ENCODE measurements at places on chromosomes 6 and 20. TPM values are rescaled to one million over a fixed set of nuclear protein-coding genes. Genes with fewer than 3 reads are reported as not detected.

The PSORS1C1 gene
- polyA plus RNA-seq: 0.62 TPM

The MYB gene
- polyA plus RNA-seq: 5.0 TPM

DNA sequence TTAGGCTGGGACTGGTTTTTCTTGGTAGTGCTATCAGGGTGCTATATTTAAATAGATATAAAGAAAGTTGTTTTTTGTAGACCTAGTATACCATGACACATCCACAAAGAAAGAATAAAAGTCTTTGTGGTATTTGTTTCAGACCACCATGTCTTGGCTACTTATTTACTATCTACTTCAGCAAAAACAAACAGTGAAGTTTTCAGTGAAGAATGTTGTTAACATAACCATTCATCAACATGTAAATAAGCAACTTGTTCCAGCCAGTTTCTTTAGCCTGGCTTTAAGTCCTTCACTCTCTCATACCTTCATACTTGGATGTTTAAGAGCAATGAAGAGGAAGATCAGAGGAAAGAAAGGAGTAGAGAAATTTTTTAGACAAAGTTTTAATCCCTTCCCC, 624.1 kb downstream of the CD109 start:
- DNase-seq: no peak

DNA sequence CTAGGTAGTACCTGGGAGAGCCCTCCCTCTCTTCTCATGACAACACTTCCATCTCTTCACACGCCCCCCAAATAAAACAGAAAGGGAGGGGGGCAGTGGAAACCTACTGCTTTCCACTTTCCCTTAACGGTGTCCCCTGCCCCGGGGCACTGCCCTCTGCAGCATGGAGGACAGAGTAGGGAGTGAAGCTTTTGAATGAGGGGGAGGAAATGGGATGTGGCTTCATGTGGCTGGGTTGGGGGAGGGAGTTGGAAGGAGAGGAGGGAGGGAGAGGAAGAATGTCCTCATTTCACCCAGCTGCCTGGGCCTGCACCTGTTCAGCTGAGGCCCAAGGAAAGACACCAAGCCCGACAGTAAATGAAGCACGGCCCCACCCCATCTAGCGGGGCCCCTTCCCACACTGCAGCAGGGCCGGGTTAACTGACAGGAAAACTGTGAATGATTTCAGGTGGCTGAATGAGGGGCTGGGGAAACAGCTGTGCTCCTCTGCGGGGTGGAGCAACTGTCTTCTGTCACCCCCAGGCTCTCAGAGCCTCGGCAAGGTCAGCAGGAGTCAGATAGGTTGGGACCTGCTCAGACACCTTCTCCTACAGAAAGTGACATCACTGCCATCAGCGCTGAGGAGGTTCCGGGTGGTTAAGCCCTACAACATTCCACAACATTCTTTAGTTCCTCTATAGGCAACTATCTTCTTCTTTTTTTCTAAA, 40.0 kb upstream of the TAF8 start:
- no peak for DNase-seq

DNA sequence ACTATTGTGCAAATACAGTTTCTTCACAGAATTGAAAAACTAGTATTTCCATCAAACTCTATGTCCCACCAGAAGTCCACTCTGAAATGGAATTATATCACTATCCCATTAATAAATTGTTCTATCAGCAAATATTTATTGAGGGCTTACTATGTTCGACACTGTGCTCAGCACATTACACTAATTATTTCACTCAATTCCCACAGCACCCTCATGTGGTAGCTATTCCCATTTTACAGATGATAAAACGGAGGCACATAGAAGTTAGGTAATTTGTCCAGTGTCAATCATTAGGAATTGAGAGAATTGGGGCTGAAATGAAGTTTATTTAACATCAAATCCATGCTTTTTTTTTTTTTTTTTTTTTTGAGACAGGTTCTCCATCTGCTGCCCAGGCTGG, 52.5 kb downstream of the MKKS start:
- no peak for DNase-seq

DNA sequence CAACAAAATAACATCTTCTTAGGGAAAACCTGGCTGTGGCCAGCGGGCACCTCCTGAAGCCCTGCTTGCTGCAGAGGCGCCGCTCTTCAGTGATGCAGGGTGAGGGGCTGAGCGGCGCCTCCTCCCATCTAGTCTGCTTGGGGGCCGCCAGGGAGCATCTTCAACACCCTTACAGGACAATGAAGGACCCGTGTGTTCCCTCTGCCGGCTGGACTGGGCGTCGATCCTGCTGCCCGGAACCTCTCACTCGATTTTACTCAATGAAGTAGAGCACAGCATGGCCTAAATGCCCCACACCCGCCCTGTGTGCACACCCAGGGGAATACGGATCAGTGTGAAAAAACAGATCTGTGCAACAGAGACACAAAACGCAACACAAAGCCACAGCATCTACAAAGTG, 28.5 kb upstream of the MPC1 start:
- DNase-seq: no peak

GRCh38 chr6:170505306-170505705, 47.8 kb downstream of the PSMB1 start:
- DNase-seq: no peak

GRCh38 chr20:63749597-63750508, 10.3 kb downstream of the SLC2A4RG start:
- no peak for DNase-seq

GRCh38 chr6:43669050-43669921, 18.3 kb downstream of the MRPS18A start:
- DNase-seq: no peak

DNA sequence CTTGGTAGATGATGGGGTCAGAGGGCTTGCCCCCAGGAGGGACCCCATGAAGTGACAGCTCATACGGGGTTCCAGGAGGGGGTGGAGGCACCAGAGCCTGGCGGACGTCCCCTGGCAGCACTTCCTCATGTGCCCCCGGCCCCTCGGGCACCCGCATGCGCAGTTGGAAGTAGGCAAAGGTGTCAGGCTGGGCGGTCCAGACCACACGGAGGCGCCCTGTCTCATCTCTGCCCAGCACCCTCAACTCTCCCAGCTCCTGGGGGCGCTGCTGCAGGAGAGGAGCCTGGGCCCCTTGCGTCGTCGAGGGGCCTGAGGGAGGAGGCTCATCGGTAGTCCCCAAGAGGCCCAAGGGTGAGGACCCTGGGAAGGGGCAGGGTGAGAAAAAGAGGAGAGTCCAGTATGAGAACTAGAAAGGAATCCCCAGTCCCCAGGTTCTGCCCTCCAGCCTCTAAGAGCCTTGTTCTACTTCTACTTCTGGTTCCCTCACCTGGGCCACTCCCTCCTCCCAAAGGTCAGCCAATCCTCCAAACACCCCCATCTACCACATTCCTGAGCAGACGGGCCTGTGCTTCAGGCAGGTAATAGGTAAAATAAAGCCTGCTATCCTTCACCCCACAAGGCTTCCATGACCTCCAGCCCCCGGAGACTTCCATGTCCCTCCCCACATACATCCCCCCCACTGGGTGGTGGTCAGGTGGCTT, 23.2 kb downstream of the TNXB start:
- no peak for DNase-seq

DNA sequence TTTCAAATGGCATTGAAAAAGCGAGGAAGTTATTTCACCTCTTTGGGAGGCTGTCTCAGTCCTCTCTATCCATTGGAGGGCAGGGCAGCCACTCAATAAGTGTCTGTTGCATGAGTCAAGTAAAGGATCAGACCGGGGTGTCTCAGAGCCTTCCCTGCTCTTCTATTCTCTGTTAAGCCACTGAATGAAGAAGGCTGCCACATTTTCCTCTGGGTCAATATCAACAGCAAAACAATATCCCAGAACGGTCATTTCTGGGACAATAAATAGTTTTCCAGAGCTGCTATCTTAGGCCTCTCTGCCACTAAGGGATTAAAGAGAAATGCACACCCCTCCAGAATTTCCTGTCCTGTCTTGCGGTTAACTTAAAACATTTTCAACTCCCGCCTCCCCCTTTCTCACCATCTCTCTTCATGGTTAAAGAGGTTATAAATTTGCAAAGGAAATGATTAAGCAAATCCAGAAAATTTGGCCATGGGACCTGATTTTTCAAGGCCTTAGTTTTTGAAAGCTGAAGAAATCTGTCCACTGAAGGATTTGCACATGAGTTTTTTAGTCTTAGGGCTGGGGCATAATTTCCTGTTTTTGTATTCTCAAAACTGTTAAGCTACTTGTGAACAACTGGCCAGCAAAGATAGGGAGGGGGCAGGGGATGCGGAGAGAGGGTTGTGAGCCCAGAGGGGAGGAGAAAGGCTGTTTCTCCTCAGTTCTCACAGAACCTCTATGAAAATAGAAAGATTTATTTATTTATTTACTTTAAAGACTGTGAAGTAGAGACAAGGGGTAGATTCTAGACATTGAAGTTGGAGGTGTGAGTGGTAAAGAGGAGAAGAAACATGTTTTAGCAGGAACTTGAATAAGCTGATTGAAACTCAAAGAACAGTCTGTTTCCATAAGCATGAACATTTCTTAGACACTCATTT, 135.7 kb downstream of the BCAS1 start:
- DNase-seq: peak; percentile 58

Data from left lung (tissue), 14 donors.